ENCODE measurements at places on chromosomes 2 and 18.
A peak's percentile ranks its signal among the peaks of the same experiment; 100 is the strongest.

- H3K4me1 ChIP-seq, result peaks cover 32% of the 10 kb centered on the region
- H3K4me3 ChIP-seq, result no peak overlapping the region
- H3K36me3 ChIP-seq, result no peaks in the 10 kb centered on the region
- H3K27ac ChIP-seq, result no peak overlapping the region
- peak; percentile 16 for DNase-seq
These were observed 189.4 kb downstream of the PLCL1 start for GRCh38 chr2:197993830-197994229.

DNA sequence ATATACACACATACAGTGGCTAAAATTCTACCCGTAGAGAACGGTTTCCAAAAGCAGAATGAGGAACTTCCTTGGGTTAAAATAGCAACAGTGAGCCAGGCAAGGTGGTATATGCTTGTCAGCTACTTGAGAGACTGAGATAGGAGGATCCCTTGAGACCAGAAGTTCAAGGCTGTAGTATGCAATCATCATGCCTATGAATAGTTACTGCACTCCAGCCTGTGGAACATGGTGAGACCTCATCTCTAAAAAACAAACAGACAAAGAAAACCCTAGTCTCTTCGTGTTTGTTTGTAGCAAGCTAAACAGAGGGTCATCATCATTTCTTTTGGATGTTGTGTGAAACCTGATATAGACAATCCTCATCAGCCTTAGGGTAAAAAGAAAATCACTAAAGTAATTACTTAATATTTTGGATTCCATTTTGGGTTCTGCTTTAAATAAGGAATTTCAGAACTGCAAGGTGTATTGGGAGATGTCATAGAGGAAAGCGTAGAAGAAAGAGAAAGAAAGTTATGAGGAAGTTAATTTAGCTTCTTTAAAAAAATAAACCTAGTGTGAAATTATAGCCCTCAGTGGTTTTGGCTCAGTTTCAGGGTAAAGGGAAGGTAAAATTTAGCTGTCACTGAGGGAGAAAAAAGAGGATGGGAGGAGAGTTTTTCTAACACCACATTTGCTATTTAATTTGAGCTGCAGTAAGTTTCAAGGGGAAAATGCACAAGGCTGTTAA lies 46.5 kb downstream of the PLEK start:
- no peaks in the 10 kb centered on the region for H3K36me3 ChIP-seq
- H3K4me1 ChIP-seq, result peaks cover 40% of the 10 kb centered on the region
- peak; percentile 31 for DNase-seq
- H3K27me3 ChIP-seq, result no peaks in the 10 kb centered on the region

DNA sequence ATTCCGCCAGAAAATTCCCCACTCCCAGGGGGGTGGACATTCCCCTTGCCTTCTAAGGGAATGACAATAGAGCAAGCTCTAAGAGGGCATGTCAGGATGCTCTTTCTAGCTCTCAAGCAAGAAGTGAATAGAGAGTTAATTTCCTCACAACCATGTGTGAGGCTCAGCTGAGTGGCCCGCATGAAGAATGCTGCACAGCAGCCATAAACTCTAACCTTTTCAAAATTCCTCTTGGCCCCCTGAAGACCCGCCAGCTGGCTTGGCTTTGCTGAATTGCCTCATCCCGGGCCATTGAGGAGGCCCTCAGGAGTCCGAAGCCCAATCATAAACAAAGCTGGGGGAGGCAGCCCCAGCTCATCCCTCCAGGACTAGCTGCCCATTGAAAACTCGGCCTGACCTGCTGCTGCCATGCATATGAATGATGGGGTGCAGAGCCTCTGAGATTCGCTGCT lies 38.2 kb downstream of the NRP2 start:
- peaks cover 22% of the 10 kb centered on the region for H3K36me3 ChIP-seq
- no peaks in the 10 kb centered on the region for H3K27me3 ChIP-seq
- no peak for DNase-seq

GRCh38 chr2:217016796-217017419 lies 157.0 kb upstream of the TNP1 start:
- H3K27me3 ChIP-seq, result no peaks in the 10 kb centered on the region
- H3K4me3 ChIP-seq, result no peak overlapping the region
- no peak overlapping the region for H3K27ac ChIP-seq

DNA sequence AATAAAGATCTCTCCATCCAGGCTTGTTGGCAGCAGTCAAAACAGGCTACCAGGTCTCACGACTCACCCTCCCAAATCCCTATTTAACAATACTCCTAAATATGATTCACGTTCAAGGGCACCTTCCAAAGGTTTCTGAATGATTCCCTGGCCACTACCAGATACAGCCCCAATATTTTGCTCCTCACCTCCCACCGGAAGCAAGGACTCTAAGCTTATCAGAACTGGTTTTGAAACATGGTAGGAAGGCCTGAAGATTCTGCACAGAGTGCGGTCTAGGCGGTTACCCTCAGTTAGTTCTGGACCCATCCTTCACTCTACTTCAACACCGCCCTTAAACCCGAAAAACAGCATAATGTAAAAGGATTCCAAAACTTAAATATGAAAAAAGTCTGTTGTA lies 5.2 kb downstream of the PPP4R1 start:
- H3K4me3 ChIP-seq, result no peak overlapping the region
- H3K27me3 ChIP-seq, result no peaks in the 10 kb centered on the region
- no peak overlapping the region for H3K27ac ChIP-seq
- peaks cover 10% of the 10 kb centered on the region for H3K4me1 ChIP-seq
- H3K36me3 ChIP-seq, result no peaks in the 10 kb centered on the region

- H3K36me3 ChIP-seq, result no peaks in the 10 kb centered on the region
- peak; percentile 3 for DNase-seq
- H3K4me1 ChIP-seq, result no peaks in the 10 kb centered on the region
- no peak overlapping the region for H3K4me3 ChIP-seq
These were observed 593.9 kb upstream of the NETO1 start for GRCh38 chr18:73461780-73462059.

- peaks cover 2% of the 10 kb centered on the region for H3K27me3 ChIP-seq
- no peak for DNase-seq
- H3K27ac ChIP-seq, result no peak overlapping the region
- H3K4me1 ChIP-seq, result peaks cover 25% of the 10 kb centered on the region
- no peak overlapping the region for H3K4me3 ChIP-seq
These were observed 6.7 kb downstream of the LDLRAD4 start for GRCh38 chr18:13225261-13225660.

DNA sequence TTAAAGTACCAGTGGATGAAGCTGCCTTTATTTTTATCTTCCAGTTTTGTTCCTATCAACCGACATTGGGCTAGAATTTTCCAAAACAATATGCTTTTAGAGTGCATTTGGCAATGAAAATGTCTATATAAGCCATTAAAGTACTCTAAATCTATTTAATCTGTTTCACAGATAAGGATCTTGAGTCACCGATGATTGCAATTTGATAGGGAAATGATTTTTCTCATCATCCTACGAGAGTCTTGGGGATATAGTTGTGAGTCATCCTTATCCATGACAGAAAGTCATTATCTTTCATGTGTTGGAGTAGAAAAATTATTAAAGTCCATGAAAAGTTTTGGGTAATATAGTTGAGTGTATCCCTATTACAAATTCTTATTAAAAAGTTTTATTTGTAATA lies 26.1 kb downstream of the SLC39A10 start:
- peaks cover 13% of the 10 kb centered on the region for H3K36me3 ChIP-seq
- no peaks in the 10 kb centered on the region for H3K27me3 ChIP-seq
- no peak overlapping the region for H3K27ac ChIP-seq
- H3K4me3 ChIP-seq, result no peak overlapping the region
- no peaks in the 10 kb centered on the region for H3K4me1 ChIP-seq

DNA sequence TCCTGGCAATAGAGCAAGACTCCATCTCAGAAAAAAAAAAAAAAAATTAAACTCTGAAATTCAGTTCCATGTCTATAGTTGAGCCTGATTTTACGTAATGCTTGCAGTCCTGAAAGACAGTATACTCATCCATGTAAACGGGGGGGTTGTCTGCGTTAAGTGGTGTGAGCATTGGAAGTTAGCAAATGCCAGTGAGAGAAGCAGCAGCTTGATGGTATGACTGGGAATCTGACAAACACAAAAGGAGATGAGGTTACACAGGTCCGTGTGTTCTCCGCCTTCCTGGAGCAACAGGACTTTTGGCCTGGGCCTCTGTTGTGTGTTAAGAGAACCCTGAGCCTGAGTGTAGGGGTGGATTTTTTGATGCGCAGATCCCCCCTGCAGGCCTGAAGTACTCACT lies 82.9 kb downstream of the PRKCE start:
- no peaks in the 10 kb centered on the region for H3K4me1 ChIP-seq
- no peak overlapping the region for H3K27ac ChIP-seq
- no peak for DNase-seq
- no peaks in the 10 kb centered on the region for H3K36me3 ChIP-seq

- no peaks in the 10 kb centered on the region for H3K27me3 ChIP-seq
- H3K27ac ChIP-seq, result no peak overlapping the region
- no peaks in the 10 kb centered on the region for H3K4me1 ChIP-seq
- peak; percentile 81 for DNase-seq
- no peak overlapping the region for H3K4me3 ChIP-seq
- no peaks in the 10 kb centered on the region for H3K36me3 ChIP-seq
These were observed 55.8 kb downstream of the TSN start for GRCh38 chr2:121810959-121811853.

DNA sequence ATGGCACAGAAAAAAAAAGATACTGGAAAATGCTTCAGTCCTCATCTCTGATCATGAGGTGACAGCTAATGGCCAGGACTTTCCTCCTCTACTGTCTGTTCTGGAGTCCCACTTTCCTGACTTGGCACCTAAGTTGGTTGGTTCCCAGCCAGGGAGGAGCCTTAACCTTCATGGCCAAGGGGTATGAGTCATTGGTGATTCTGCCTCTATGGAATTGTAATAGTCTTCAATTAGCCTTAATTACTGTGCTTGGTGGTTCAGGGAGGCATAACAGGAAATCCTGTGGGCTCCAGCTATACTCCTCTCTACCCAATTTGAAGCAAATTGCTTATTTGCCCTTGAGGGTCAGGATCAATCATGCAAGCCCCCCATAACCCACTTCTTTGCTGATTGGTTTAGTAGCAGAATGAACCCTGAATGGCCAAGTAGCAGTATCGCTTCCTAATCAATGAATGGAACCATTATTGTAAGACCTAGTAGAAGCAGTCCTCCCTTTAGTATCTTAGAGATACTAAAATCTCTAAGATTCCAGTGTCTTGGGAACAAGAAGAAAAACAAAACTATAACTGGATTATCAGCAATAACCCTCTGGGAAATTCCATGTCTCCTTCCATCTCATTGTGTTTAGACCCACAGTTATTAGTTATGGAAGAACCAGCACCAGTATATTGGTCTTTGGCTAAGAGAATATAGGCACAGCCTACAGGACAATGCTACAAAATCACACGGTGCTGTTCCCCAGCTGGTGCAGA lies 109.0 kb downstream of the COL6A3 start:
- no peaks in the 10 kb centered on the region for H3K4me1 ChIP-seq
- DNase-seq, result peak; percentile 62
- H3K27me3 ChIP-seq, result no peaks in the 10 kb centered on the region
- H3K4me3 ChIP-seq, result no peak overlapping the region

GRCh38 chr2:164054651-164055050 lies 318.8 kb upstream of the FIGN start:
- no peak overlapping the region for H3K27ac ChIP-seq
- H3K27me3 ChIP-seq, result no peaks in the 10 kb centered on the region
- H3K4me1 ChIP-seq, result peaks cover 4% of the 10 kb centered on the region
- no peaks in the 10 kb centered on the region for H3K36me3 ChIP-seq

GRCh38 chr2:230411570-230412370 lies 4.2 kb upstream of the SP100 start:
- no peaks in the 10 kb centered on the region for H3K4me1 ChIP-seq
- peaks cover 31% of the 10 kb centered on the region for H3K27me3 ChIP-seq
- no peak overlapping the region for H3K27ac ChIP-seq
- peak; percentile 72 for DNase-seq
- peak overlapping the region; percentile 46 for H3K4me3 ChIP-seq

GRCh38 chr2:66538291-66538690 lies 103.4 kb downstream of the MEIS1 start:
- peaks cover 50% of the 10 kb centered on the region for H3K4me1 ChIP-seq
- peak overlapping the region; percentile 79 for H3K27ac ChIP-seq
- no peaks in the 10 kb centered on the region for H3K27me3 ChIP-seq
- no peak overlapping the region for H3K4me3 ChIP-seq
- DNase-seq, result no peak

DNA sequence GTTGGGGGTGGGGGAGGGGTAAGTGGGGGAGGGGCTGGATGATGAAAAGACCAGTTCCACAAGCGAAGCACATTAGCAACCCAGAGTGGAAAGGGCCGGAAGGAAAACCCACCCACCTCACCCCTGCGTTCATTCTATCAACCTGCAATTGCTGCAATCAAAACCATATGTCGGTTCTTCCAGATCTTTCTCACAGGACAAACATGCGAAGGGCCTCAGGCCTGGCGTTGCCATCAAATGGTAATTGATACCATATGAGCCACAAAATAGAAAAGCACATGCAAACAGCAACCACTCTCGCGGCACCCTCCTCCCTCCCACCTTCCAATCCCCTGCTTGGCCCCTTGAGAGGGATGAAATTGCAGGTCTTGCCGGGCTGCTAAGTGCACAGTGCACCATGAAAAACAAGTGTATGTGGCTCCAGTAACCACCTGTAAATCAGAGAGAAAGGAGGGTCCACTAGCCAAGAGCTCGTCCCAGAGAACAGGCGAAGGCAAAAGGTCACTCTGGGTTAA lies 287.5 kb downstream of the TCF4 start:
- H3K4me1 ChIP-seq, result peaks cover 24% of the 10 kb centered on the region
- no peak overlapping the region for H3K27ac ChIP-seq
- no peak overlapping the region for H3K4me3 ChIP-seq
- H3K36me3 ChIP-seq, result no peaks in the 10 kb centered on the region
- no peak for DNase-seq
- no peaks in the 10 kb centered on the region for H3K27me3 ChIP-seq

- H3K27me3 ChIP-seq, result no peaks in the 10 kb centered on the region
- H3K4me3 ChIP-seq, result no peak overlapping the region
- peaks cover 11% of the 10 kb centered on the region for H3K4me1 ChIP-seq
- no peaks in the 10 kb centered on the region for H3K36me3 ChIP-seq
These were observed 34.0 kb downstream of the TSHZ1 start for GRCh38 chr18:75244351-75245313.

- peak overlapping the region; percentile 91 for H3K27ac ChIP-seq
- peaks cover 15% of the 10 kb centered on the region for H3K4me1 ChIP-seq
- H3K27me3 ChIP-seq, result no peaks in the 10 kb centered on the region
- no peaks in the 10 kb centered on the region for H3K36me3 ChIP-seq
- peak; percentile 81 for DNase-seq
These were observed 177.3 kb downstream of the HDAC4 start for GRCh38 chr2:239223310-239224198.

- H3K27ac ChIP-seq, result no peak overlapping the region
- no peaks in the 10 kb centered on the region for H3K36me3 ChIP-seq
- no peak overlapping the region for H3K4me3 ChIP-seq
- no peak for DNase-seq
- H3K27me3 ChIP-seq, result no peaks in the 10 kb centered on the region
These were observed 373.9 kb upstream of the CNTNAP5 start for GRCh38 chr2:123651151-123651550.

DNA sequence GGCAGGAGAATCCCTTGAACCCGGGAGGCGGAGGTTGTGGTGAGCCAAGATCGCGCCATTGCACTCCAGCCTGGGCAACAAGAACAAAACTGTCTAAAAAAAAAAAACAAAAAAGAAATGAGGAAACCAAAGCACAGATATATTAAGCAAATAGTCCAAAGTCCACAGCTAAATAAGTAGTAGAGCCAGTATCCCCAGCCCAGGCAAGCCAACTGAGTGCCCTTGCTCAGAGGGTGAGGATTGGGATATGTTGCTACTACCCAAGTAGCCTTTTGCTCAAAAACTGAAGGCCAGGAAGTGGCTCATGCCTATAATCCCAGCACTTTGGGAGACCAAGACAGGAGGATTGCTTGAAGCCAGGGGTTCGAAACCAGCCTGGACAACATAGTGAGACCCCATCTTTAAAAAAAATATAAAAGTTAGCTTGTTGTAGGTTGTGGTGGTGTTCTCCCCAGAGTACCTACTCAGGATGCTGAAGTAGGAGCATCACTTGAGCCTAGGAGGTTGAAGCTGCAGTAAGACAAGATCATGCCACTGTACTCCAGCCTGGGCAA lies 5.4 kb downstream of the CFAP36 start:
- H3K36me3 ChIP-seq, result peaks cover 26% of the 10 kb centered on the region
- DNase-seq, result no peak
- H3K4me1 ChIP-seq, result peaks cover 8% of the 10 kb centered on the region
